ENCODE measurements at places on chromosomes 13 and 19.

DNA sequence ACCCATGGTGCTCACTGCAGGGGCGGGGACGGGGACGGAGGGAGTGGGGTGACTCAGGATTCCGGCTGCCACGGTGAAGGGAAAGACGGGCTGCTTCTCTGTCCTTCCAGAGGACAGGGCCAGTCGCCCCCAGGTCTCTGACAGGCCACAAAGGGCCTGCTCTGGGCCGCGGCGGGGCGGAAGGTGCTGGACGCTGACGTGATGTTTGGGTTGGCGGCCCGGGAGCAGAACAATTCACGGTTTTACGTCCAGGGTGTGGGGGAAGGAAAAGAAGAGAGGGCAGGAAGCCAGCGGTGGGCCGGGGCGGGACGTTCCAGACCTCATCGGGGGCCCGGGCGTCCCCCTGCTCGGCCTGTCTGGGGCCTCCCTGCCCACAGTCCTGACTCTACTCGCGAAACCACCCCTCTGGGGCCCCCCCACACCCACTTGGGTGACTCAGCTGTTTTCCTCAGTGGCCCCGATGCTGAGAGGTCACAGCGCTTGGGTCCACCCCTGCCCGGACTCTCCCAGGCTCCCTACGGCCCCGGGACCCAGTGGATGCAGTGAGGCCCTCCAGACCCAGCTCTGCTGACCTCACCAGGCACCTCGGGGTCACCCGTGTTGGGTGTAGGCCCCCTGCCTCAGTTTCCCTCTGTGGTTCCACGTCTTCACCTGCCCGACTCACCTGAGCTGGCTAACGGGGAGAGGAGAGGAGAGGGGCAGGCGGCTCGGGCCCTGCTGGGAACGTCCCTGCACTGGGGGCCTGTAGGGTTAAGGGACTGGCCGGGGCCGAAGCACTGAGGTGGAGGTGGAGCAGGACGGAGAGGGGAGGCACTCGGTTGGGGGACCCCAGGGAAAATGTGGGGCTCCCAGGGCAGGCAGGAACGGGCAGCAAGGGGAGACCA is 29.2 kb downstream of the PIP5K1C start:
- no peak for DNase-seq

GRCh38 chr19:47603706-47604565 is 5.0 kb upstream of the BICRA start:
- DNase-seq: no peak

DNA sequence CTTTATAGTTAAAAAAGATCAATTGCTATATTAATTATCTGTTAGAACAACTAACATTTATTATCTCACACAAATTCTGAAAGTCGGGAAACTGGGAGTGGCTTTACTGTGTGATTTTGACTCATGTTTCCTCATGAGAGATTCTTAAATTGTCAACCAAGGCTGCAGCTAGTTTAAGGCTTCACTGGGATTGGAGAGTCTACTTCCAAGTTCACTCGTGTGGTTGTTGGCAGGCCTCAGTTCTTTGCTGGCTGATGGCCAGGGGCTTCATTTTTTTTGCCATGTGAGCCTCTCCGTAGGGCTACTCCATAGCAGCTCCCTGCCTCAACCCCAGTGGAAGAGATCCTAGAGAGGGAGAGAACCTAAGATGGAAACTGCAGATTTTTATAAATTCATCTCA is 24.5 kb upstream of the LPAR6 start:
- no peak for DNase-seq

GRCh38 chr13:79282976-79283375 is 123.1 kb downstream of the RBM26 start:
- DNase-seq: no peak

GRCh38 chr19:7986321-7987113 is 18.9 kb downstream of the ELAVL1 start:
- DNase-seq: no peak

GRCh38 chr13:100542826-100543156 is 45.8 kb downstream of the GGACT start:
- no peak for DNase-seq

- no peak for DNase-seq
Measured at GRCh38 chr19:610801-611480, 21.3 kb downstream of the HCN2 start.

- DNase-seq: no peak
Measured at GRCh38 chr19:35742121-35742724, at the start of gene IGFLR1. Gene IGFLR1, minus strand, starts transcription at chr19:35742452. Its CDS starts 1,272 bp downstream, at chr19:35741180.

DNA sequence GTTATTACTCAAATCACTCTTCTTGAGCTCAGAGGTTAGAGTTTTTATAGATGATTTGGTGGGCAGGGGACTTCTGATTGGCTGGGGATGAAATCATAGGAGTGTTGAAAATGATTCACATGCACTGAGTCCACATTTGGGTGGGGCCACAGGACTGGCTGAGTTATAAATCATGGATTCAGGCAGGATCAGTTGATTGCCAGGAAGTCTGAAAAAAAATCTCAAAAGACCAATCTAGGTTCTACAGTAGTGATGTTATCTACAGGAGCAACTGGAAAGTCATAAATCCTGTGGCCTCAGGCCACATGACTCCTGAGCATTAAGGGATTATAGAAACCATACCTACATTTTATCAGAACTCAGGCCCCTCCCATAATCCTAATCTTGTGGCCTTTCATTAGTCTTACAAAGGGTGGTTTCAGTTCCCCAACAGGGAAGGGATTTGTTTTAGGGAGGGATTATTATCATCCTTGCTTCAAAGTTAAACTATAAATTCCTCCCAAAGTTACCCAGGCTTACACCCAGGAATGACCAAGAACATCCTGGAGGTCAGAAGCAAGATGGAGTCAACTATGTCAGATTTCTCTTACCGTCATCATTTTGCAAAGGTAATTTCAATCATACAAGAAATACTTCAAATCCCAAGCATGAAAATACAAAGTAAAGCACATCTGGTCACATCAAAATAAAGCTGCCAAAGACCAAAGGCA is 5.6 kb upstream of the CCDC70 start:
- DNase-seq: no peak

DNA sequence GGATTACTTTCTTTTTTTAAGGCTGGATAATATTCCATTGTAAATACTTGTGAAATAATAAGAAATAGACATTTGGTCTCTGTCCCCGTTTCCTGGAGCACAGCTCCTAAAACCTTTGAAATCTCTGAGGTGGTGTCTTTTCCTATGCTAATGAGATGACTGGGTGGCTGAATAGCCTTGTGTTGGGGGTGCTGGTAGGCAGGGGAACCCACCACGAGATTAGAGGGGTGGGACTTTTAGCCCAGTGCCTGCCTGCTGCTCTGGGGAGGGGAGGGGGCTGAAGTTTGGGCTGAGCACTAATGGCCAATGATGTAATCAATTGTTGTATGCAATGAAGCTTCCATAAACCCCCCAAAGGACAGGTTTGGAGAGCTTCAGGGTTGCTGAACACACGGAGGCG is 175.7 kb downstream of the FGF9 start:
- DNase-seq: no peak

DNA sequence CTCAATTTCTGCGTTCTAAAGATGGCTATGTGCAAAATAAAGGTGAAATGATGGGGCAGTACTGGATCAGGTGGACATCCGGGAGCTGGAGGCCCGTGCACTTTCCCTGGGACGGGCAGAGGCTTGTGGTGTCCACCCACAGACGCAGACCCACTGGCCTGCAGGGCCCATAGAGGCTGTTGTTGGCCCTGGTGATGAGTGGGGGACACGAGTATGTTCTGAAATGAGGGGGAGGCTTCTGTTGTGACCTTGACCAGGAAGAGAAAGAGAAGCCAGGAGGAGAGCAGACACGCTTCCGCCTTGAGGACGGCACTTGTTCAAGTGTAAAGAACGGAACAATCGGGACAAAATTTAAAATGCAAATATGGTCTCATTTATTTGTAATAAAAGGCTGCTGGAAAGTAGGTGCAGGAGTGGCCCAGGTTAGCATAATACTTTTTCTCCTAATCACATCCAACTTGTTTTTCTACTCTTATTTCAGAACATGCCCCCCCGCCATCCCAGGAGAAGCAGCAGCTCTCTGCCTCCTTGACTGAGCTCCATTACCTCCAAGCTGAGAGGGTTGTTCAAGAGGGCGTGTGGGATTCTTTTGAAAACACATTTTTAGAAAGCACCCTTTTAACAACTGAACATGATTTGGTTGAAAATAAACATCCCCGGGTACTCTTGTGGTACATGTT is 27.1 kb downstream of the ATP11A start:
- no peak for DNase-seq

DNA sequence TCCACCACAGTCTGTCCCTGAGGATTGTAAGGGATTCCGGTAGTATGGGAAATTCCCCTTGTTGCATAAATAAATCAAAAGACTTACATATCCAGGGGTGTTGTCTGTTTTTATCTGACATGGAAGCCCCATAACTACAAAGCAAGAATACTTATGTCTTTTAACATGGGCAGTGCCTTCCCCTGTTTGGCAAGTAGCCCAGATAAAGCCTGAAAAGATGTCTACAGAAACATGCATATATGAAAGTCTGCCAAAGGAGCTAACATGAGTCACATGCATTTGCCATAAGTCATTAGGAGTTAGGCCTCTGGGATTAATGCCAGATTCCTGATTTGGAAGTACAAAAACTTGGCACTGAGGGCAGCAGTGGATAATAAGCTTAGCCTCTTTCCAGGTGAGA is 62.1 kb downstream of the ZNF737 start:
- no peak for DNase-seq

- no peak for DNase-seq
Measured at GRCh38 chr13:94515374-94515773, 35.9 kb upstream of the DCT start.

DNA sequence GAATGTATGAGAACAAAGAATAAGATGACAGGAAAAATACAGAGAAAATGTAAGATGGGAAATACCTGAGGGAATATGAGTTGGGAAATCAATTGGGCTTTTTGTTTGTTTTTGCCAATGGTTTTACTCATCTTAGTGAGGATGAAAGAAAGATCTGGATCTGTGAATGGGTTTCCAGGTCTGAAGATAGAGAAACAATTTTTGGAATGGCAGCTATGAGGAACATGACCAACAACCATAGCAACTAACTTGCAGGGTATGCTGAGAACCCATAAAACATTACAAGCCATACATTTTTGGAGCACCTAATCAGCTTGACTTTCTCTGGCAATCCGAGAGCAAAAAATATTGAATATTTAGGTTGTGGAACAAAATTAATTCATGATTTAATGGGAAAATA is 290.0 kb downstream of the KCTD12 start:
- DNase-seq: no peak

GRCh38 chr13:98619556-98619955 is 42.6 kb upstream of the STK24 start:
- DNase-seq: no peak

GRCh38 chr13:20401931-20402856 is 123.5 kb downstream of the CRYL1 start:
- no peak for DNase-seq

DNA sequence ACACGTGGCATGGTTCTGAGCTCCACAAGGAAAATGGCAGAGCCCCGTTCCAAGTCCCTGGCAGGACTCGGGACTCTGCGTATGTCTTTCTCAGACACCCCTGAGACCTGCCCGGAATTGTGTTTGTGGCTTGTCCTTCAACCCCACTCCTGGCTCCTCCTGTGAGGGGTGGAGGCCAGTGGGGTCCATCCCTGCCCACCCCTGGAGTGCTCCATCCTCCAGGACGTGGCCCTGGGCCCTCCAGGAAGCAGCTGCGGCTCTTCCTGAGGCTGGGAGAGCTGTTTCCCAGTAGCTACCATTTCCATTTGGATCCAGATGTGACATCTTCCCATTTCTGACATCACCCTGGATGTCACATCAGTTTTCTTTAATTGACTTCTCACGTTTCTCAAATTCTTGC is 118.7 kb upstream of the C1QTNF9B start:
- DNase-seq: no peak

DNA sequence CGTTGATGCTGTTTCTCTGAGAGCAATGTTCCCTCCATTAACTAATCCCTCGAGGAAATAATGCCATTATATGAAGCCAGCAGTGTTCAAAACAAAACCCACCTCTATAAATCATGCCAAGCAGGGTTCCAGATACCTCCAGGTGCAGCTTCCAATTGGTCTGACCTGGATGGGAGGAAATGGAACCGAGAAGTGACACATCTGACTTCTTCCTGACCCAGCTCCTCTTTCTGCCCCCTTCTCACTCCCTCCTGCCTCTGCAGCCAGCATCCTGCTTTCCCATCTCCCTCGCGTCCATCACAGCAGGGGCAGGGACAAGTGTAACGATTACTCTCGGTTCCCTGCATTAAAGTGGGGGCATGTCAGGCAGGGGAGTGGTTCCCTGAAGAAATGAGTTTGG is 37.5 kb downstream of the HSPH1 start:
- DNase-seq: no peak

GRCh38 chr19:18282788-18283141 is 1.3 kb upstream of the JUND start:
- no peak for DNase-seq

GRCh38 chr19:5826531-5827341 is 12.8 kb downstream of the FUT6 start:
- no peak for DNase-seq

DNA sequence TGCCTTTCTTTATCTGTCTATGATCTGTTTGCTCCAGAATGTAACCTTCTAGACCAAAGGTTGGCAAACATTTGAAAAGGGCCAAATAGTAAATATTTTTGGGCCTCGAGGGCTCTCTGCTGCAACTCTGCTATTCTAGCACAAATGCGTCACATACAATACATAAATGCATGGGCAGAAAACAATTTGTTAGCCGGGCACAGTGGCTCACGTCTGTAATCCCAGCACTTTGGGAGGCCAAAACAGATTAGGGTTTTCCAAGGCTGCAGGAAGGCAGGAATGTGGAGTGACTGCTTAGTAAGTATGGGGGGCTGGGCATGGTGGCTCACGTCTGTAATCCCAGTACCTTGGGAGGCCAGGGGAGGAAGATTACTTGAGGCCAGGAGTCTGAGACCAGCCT is 21.9 kb upstream of the EVI5L start:
- no peak for DNase-seq

DNA sequence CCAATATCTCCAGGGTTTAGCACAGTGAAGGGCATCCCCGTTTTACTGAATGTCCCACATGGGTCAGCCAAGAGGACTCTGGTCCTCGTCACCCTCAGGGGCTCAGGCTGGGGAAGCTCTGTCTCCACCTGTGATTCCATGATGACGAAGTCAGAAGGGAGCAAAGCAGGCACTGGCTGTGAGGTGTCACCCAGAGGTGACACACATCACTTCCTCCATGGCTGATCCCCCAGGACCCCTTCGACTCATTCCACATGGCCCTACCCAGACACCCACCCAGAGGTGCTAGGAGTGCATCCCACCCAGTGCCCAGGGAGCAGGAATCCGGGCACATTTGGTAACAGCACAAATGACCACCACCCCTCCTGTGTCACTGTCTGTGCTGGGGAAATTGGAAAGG is 145.2 kb upstream of the VSTM2B start:
- no peak for DNase-seq
